GM23248 (cell line): ENCODE measurements at places on chromosomes 4 and X.

GRCh38 chr4:142293536-142293935 is 552.6 kb downstream of the INPP4B start:
- no peak for DNase-seq

- no peak for DNase-seq
These were observed 897.5 kb downstream of the PCDH7 start for GRCh38 chr4:31617667-31618066.

DNA sequence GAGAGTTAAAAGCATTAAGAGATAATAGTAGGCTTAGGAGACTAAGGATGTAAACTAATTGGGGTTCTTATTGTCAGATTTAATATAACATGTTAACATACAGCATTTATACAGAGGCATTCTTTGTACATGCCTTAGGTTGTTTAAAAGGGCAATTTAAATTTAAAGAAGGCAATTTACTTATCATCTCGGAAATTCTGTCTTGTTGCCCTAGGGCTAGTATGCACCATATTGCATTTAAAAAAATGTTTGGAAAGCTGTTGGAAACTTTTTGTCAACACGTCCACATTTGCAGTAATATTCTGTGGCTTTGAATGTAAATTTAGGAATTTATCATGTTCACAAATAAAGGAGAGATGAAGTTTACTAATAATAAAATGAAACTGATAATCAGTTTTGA is 25.5 kb downstream of the GALNT7 start:
- no peak for DNase-seq

DNA sequence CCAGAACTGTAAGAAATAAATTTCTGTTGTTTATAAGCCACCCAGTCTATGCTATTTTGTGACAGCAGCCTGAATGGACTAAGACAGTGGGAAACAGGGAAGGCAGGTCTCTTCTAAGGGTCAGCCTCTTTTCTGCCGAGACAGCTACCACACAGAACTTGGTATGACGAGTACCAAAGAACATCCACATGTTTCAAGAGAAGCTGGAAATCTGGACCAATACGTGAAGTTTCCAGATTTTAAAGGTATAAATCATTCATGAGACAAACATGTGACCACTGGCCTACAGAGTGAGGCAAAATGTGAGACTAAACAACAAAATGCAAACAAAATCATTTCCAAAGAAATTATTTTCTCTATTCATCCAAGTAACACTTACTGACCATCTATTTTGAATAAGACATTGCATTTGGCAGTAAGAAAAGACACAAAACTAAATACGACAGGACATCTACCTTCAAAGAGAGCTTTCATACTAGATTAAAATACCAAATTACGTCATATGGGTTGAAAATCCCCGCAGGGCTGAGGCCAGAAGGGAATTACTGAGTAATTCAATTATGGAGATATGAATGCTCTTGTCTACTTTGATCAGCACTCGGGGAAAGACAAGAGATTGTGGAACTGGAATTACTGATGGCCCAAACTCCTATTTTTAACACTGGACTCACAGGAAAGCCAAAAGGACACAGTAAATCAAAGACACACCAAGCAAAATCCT is 7.2 kb downstream of the SCARB2 start:
- peak; percentile 62 for DNase-seq

DNA sequence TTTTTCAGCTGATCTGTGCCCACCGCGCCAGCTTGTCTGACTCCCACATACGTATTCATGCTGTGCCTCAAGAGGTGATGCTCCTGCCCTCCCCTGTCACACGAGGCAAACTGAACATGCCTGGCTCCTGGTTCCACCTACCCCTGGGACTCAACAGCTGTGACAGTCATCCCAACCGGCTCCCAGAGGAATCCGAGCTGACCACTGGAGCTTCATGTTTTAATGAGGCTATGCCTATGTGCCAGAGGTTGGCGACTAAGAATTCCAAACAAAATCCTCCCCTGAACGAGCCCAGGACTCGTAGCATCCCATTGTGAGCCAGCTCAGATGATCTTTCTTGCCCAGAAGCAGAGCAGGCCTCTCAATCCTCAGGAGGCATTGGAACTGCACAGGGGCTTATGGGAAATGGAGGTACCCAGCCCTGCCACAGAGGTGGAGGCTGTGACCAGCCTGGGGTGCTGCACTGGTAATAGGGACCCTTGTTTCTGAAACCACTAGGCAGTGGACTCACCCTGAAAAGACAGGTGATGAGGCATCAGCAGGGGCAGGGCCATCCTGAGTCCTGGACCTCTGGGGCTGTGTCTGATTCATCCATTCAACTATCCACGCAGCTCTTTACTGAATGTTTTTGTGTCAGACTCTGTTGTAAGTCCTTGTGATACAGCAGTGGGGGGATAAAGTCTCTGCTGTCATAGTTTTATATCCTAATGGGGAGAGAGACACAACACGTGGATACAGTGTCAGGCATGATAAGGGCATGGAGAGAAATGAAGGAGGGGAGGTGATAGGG is 325.0 kb downstream of the EVC2 start:
- peak; percentile 42 for DNase-seq

DNA sequence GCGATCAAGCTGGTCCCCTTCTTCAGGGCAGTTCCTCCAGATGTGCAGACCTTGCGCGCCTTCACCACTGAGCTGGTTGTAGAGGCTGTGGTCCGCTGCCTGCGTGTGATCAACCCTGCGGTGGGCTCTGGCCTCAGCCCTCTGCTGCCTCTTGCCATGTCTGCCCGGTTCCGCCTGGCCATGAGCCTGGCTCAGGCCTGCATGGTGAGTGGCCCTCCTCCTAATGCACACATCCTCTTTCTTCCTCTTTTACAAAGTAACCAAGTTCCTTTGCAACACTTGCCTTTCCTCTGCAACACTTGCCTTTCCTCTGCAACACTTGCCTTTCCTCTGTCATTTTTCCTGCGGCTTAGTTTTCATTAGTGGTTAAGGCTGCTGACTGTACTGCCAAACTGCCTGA is 1.8 kb downstream of the CCDC22 start:
- DNase-seq, result no peak

DNA sequence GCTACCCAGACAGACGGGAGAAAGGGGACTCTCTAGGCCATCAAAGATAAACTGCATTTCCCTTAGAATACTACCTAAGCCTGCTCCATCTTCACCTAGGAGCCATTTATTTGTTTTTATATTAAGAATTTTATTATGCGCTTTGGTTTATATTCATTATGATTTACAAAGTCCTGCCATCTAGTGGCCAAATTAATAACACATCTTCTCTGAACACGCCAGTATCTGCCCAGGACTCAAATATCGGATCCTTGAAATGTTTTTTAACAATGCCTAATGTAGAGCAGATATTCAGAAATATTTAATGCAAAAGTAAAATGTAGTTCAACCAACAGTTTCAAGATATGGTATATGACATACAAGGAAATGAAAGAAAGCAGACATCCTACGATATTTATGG is 20.8 kb upstream of the PRPS2 start:
- DNase-seq, result peak; percentile 43

DNA sequence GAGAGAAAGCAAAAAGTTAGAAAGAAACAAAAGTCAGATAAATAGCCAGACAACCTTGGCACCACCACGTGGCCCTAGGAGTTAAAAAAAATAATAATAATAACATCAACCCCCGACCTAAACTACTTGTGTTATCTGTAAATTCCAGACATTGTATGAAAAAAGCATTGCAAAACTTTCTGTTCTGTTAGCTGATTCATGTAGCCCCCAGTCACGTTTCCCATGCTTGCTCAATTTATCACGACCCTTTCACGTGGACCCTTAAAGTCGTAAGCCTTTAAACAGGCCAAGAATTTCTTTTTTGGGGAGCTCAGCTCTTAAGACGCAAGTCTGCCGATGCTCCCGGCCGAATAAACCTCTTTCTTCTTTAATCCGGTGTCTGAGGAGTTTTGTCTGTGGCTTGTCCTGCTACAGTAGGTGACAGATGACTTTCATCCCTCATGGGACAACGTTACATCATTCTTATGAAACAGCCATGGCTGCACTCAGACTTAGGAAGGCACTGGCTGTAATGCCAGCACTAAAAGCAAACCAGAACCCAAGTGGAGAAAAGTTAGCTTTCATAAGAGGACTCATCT is 520 bp downstream of the ACOX3 start:
- DNase-seq, result no peak

DNA sequence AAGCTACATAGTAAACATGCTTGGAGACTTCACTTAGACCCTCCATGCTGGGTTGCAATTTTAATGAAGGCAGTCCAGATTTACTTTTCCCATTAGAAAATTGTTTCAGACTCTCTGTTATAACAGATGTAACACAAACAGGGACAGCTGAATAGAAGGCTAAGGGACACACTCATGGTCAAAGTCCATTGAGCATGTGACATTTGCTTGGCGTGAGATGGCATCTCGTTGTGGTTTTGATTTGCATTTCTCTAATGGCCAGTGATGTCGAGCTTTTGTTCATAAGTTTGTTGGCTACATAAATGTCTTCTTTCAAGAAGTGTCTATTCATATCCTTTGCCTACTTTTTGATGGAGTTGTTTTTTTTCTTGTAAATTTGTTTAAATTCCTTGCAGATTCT is 358.2 kb upstream of the CLNK start:
- DNase-seq, result no peak

- DNase-seq, result peak; percentile 72
These were observed 128.2 kb downstream of the SLC7A11 start for GRCh38 chr4:138113819-138114400.

DNA sequence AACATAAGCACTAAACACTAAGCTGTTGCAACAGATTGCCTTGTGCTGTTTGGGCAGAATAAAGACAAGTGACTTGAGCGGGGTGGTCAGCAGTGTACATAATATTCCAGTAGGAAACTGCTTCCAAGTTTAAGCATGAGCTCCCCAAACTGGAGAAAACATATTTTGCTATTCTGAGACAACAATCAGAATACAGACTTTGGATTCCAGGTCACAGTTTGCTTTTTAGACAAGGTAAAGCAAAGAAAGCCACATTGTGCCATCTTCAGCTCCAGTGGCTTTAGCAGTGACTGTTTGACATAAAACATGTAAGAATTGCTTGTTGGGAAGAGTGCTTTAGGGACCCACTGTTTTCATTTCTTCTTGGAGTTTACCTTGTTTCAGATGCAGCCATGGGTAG is 136.0 kb downstream of the FNIP2 start:
- DNase-seq, result no peak

DNA sequence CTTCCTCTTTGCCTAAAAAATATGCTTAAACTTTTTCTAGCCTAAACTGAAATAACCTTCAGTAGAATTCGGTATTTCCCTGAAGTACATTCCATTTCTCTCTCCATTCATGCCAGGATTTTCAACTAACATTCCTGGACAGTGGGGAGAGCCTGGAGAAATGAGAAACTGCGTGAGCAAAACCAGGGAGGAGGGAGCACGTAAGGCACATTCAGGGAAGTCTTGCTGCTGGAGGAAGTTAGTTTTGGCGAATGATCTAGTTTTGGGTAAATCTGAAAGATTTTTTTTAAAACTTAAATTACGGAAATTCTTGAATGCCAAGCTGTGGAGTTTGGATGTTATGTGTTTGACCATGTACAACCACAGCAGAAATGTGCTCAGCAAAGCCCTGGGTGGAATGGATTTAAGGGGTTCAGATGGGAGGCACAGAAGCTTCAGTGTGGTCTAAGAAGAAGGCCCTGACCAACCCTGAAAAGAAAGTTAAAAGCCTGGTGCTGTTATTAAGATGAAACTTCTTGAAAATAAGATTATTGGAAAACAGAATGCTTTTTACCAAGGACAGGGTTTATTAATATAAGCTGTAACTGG is 347.8 kb downstream of the ANK2 start:
- peak; percentile 76 for DNase-seq

DNA sequence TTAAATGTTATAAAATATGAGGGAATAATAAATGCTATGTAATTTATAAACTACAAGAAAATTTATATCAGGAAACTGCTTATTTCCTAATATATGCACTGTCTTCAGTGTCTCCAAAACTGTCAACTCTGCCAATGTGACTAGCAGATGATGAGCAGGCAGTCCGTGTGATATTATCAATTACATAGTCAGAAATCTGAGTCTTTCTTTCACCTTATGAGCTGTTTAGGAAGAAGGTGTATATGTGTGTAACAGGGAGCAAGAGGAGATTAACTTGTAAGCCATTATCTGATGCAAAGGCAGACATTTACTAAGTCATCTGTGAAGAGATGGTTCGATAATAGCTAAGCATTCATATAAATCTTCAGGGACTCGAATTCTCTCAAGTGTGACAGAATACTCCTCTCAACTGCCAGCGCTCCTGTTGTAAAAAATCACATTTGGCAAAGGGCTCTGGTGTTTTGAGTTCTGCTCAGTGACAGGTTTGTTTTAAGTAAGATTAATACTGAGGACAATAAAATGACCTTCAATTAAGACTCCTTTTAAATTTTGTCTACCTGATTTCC is 79.7 kb downstream of the SNCA start:
- DNase-seq, result no peak

DNA sequence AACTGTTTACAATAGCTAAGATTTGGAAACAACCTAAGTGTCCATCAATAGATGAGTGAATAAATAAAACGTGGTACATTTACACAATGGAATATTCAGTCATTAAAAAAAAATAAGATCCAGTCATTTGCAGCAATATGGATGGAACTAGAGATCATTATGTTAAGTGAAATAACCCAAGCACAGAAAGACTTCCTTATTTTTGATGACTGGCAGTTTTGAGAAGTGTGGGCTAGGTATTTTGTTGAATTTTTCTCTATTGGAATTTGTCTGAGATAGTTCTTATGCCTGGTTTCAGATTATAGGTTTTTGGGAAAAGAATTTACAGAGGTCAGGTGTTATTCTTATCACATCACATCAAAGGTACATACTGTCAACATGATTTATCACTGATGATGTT is 293.8 kb upstream of the ARSJ start:
- no peak for DNase-seq

DNA sequence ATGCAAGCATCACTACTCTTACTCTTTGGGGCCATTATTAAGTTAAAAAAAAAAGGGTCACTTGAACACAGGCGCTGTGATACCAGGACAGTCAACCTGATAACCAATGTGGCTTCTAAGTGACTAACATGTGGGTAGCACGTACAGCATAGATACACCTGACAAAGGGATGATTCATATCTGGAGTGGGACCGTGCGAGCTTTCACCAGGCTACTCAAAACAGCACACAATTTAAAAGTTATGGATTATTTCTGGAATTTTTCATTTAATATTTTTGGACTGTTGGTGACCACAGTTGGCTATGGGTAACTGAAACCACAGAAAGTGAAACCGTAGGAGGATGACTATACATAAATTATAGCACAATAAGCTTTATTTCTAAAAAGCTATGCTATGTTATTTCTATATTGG is 113.8 kb upstream of the STIM2 start:
- no peak for DNase-seq

- peak; percentile 73 for DNase-seq
These were observed 4.6 kb upstream of the MAD2L1 start for GRCh38 chr4:120071192-120071795.

DNA sequence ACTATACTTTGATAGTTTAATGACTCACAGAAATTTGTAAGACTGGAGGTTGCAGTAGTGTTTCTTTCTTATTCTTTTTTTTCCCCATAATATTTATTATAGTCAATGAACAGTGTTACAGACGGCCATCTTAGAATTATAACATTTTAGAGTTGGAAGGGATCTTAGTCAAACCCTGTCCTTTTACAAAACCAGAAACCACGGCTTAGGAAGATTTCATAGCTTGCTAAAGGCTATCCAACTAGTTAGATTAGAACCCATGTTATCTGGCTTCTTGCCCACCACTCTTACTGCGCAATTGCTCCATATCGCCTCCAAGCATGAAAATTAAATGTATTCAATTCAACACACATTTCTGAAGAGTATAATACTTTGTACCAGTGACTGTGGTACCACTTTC is 1.1 kb downstream of the XIAP start:
- DNase-seq, result peak; percentile 35

GRCh38 chrX:11347300-11347699 is 54.1 kb downstream of the AMELX start:
- no peak for DNase-seq

- DNase-seq, result no peak
These were observed 442.0 kb upstream of the ADGRL3 start for GRCh38 chr4:60757986-60758680.
